IMR-90 (cell line): ENCODE measurements at places on chromosomes 2 and 18. TPM values are rescaled to one million over a fixed set of nuclear protein-coding genes. Genes with fewer than 3 reads are reported as not detected.
A peak's percentile ranks its signal among the peaks of the same experiment; 100 is the strongest.

GRCh38 chr18:69265656-69266055, 135.0 kb upstream of the DOK6 start:
- H3K27ac ChIP-seq, result no peak overlapping the region
- no peaks in the 10 kb centered on the region for H3K27me3 ChIP-seq
- H3K36me3 ChIP-seq, result no peaks in the 10 kb centered on the region

- no peak overlapping the region for H3K27ac ChIP-seq
- no peak for DNase-seq
- H3K4me1 ChIP-seq, result no peaks in the 10 kb centered on the region
Measured at GRCh38 chr2:207860685-207861084, 91.0 kb upstream of the FZD5 start.

DNA sequence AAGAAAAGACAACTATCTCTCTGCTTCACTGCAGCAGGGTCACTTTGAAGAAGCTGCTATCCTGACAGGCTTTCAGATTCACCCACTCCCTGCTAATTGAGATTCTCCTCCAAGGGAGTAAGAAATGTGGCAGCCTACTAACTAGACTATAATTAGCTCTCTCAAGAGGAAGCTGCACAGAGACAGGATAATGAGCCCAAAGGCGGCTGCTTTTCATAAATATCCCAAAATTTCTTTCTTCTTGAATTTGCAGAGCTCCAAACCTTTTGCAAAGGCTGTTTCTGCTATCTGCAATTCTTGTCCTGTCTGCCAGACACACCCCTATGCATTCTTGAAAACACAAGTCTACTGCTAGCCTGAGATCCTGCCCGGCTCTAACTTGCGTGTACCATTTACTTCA, 54.0 kb upstream of the RNU4ATAC start:
- DNase-seq, result no peak
- no peak overlapping the region for H3K4me3 ChIP-seq
- H3K27me3 ChIP-seq, result no peaks in the 10 kb centered on the region
- H3K27ac ChIP-seq, result no peak overlapping the region
- H3K4me1 ChIP-seq, result peaks cover 33% of the 10 kb centered on the region

GRCh38 chr2:17580319-17580715, 39.8 kb downstream of the VSNL1 start:
- H3K4me3 ChIP-seq, result no peak overlapping the region
- no peaks in the 10 kb centered on the region; the same call in 1 of the 2 replicates for H3K27me3 ChIP-seq
- H3K27ac ChIP-seq, result no peak overlapping the region
- no peak for DNase-seq

DNA sequence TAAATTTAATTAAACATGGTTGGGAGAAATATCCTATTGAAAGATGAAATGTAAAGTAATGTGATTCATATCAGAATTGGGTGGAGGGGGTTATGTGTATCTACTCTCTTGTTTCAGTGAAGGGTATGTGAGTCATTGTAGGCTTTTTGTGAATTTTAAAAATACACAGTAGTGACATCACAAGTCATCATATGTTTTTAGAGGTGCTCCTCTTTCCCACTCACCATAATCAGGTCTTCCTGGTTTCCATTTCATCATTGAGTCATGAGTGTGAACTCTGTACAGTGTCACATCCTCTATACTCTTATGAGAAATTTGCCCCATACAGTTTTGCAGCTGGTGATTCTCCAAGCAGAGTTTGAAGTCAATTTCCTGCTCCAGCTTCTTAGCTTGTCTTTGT, 18.8 kb downstream of the FSIP2 start:
- no peak overlapping the region for H3K27ac ChIP-seq
- H3K4me1 ChIP-seq, result no peaks in the 10 kb centered on the region
- no peak overlapping the region for H3K4me3 ChIP-seq
- no peaks in the 10 kb centered on the region for H3K27me3 ChIP-seq
- H3K36me3 ChIP-seq, result no peaks in the 10 kb centered on the region

- H3K4me1 ChIP-seq, result peaks cover 33% of the 10 kb centered on the region
- H3K27ac ChIP-seq, result peak overlapping the region; percentile 32; the same call in 1 of the 2 replicates
- no peak for DNase-seq
- H3K36me3 ChIP-seq, result no peaks in the 10 kb centered on the region
- H3K4me3 ChIP-seq, result no peak overlapping the region
- no peaks in the 10 kb centered on the region for H3K27me3 ChIP-seq
Measured at GRCh38 chr2:216739035-216739434, 43.7 kb upstream of the IGFBP5 start.

DNA sequence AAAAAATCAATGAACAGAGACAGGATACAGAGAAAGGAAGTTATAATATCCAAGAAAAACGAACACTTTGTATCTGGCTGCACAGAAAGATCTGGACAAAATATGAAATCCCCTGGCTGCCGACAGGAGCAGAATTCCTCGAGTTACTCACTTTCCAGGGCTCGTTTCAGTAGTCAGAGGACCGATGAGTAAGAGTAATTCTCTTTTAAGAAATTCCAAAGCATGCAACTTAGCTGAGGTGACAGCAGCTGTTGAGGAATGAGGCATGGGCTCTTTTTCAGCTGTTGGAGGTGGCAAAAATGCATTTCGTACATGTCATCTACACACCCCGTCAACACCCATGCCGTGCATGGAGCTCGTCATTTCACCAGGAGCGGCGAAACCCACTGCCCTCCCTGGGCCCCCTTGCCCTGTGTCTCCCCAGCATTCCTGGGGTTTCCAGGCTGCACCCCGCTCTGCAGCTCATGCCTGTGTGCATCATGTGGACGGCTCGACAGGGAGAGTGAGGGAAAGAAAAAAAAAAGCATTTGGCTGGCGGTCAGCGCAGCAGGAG, 210.8 kb upstream of the SMIM21 start:
- peak; percentile 80 for DNase-seq
- H3K4me1 ChIP-seq, result no peaks in the 10 kb centered on the region
- H3K27me3 ChIP-seq, result no peaks in the 10 kb centered on the region; the same call in 1 of the 2 replicates
- peak overlapping the region; percentile 61; the same call in 1 of the 2 replicates for H3K27ac ChIP-seq
- peak overlapping the region; percentile 32 for H3K4me3 ChIP-seq

DNA sequence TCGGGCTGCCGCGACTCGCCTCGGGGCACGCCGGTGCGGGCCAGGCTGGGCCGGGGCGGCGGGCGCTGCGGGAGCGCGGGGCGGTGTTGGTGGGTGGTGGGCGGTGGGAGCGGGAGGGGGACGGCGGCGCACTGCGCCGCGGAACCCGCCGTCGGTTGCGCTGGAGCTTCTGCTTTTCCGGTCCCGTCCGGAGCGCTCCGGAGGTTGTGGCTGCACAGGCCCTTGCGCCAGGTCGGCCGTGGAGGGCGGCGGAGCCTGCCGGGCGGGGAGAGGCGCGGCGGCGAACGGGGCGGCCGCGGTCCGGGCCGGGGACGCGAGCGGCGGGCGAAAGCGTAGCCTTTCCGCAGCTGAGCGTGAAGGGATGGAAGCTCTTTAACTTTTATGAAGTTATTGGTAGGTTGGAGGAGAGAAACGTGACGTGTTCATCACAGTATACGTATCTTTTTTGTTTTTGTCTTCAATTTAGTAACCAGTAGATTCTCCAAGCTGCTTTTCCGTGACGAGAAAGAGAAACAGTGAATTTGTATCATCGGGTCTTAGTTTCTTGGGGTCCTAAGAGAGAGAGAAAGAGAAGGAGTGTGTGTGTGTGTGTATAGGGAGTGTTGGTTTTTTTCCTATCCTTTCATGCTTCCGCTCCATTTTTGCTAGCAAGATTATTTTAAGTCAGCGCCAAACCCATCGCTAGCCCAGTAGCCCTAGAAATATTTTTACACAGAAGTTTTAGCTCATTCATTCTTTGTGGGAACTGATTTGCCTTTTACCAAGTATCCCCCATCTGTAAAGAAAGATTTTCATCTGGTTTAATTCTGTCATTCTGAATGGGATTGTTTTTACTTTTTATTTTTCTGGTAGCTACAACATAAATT, 535 bp downstream of the ATG4B start:
- peak overlapping the region; percentile 45; the same call in 1 of the 2 replicates for H3K27ac ChIP-seq
- H3K4me1 ChIP-seq, result peaks cover 3% of the 10 kb centered on the region; the same call in 1 of the 2 replicates
- H3K36me3 ChIP-seq, result peaks cover 15% of the 10 kb centered on the region; the same call in 1 of the 2 replicates
- peak; percentile 18 for DNase-seq

DNA sequence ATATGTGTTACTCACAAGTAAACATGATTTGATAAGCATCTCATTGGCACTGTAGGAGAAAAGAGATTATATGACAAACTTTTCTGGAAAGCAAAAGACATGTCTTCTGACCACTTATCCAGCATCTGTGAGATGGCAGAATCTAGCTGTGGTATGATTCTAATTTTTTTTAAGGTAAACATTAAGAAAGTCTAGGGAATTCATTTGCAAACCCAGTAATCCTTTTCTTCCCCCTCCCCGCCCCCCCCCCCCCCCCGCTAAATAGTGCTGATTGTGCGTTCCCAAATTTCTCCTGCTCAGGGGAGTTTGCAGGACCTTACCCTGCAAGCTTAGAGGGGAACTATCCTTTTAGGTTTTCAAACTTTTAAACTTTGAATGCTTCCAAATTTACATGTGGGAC, 12.1 kb downstream of the MRPL44 start:
- no peak for DNase-seq
- H3K36me3 ChIP-seq, result peaks cover 15% of the 10 kb centered on the region
- H3K4me1 ChIP-seq, result no peaks in the 10 kb centered on the region
- H3K27me3 ChIP-seq, result no peaks in the 10 kb centered on the region
- no peak overlapping the region for H3K4me3 ChIP-seq
- H3K27ac ChIP-seq, result no peak overlapping the region

DNA sequence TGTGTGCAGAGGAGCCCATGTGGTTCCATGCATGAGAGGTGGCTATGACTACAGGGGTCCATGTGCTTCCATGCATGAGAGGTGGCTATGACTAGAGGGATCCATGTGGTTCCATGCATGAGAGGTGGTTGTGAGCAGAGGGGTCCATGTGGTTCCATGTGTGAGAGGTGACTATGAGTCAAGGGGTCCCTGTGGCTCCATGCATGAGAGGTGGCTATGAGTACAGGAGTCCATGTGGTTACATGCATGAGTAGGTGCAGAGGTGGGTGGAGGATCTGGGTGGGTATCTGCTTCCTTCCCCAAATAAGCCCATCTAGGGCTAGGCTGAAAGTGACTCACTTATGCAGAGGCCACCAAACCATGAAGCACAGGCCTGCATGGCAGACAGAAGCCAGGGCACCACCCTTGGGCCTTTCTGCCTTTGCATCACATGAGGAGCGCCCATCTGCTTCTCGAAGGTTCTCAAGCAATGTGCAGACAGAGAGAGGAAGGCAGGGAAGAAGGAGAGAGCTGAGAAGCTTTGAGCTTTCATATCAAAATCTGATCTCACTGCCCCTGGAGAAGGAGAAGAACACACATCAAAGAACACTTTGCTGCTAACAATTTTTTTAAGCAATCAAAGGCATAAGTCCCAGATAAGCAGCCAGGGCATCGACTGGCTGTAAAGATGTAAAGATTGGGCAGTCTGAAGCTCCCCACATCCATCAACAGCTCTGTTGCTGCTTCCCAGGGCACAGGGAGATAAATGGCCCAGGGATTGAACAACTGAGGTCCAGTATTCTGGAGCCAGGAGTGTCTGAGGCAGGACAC, 137.6 kb downstream of the TNS1 start:
- no peak for DNase-seq
- H3K4me3 ChIP-seq, result no peak overlapping the region
- peaks cover 72% of the 10 kb centered on the region for H3K36me3 ChIP-seq
- no peak overlapping the region for H3K27ac ChIP-seq
- no peaks in the 10 kb centered on the region for H3K27me3 ChIP-seq

GRCh38 chr18:35343488-35343935, 708 bp downstream of the ZNF24 start:
- H3K27ac ChIP-seq, result peak overlapping the region; percentile 54
- H3K4me1 ChIP-seq, result peaks cover 2% of the 10 kb centered on the region; the same call in 1 of the 2 replicates
- H3K36me3 ChIP-seq, result peaks cover 17% of the 10 kb centered on the region
- peak overlapping the region; percentile 66 for H3K4me3 ChIP-seq

DNA sequence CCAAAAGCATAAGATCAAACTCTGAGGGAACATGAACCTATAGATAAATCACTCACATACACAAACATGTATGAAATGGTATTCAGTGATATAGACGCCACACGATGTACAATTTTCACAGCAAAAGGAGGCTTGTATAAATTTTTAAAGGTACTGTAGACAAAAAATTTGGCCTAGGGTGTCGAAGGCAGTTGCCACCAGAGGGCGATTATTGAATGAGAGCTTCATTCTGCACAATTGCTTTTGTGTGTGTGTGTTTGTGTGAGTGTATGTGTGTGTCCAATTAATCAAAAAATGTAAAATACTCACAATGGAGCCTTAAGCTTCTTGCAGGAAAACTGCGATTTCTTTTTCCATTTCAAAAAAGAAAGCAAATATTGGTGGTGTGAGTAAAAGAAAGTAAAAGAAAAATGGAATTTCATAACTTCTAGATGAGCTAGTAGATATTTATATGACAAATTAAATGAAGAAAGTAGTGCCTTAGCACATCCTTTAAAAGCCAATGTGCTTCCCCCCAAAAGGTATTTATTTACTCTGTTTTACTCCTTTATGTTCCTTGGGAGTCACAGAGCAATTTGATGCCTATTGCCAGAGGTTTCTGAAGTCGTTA, 800.1 kb downstream of the SATB2 start:
- H3K36me3 ChIP-seq, result no peaks in the 10 kb centered on the region
- H3K27me3 ChIP-seq, result no peaks in the 10 kb centered on the region
- no peak overlapping the region for H3K4me3 ChIP-seq
- H3K27ac ChIP-seq, result no peak overlapping the region
- peak; percentile 29 for DNase-seq

DNA sequence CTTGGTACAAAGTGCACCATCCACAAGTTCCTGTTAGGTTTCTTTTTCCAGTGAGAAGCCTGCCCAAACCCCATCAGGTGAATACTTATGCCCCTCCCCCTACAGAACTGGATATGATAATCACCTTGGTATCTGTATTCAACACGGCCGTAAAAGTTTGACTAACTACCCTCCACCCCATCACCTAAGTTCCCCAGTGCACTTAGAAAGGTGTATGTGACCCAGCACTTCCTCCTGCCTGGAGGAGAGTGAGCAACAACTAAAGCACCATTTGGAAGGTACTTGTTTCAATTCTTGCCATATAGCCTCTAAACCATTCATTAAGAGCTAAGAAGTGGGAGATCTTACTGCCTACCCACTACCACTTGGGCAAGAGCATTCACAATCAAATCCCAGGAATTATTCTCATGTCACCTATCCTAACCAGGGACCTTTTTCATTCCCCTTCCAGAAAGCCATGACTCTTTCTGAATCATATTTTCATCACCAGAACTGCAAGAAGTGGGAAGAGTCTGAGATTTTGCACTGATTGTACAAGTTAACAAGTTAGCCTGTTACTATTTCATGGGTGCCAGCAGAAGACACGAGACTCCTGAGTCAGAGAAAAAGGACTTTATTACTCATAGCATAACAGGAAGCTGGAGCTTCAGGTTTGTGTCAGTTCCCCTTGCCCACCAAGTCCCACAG, 53.5 kb upstream of the NDUFV2 start:
- no peak overlapping the region for H3K27ac ChIP-seq
- no peak overlapping the region for H3K4me3 ChIP-seq
- no peaks in the 10 kb centered on the region for H3K36me3 ChIP-seq
- H3K27me3 ChIP-seq, result no peaks in the 10 kb centered on the region

DNA sequence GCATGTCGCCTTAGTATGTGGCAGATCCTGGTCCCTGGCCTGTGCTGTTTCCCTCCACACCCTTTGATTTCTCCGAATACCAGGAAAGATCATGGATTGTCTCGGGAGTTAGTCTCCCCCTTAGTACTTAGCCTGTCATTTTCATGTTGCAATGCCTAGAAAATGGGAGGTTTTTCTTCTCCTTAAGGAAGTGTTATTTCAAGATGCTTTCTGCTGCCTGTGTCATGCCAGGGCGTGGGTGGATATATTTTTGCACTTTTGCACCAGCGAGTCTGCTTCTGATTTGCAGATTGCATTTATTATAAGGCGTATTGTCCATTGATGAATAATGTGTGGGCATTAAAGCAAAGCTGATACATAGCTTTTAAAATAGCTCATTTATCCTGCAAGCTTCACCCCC, 223.5 kb downstream of the NEDD4L start:
- no peak overlapping the region for H3K27ac ChIP-seq
- peaks cover 2% of the 10 kb centered on the region for H3K4me1 ChIP-seq
- no peak overlapping the region for H3K4me3 ChIP-seq

RMC1 gene
- 12.8 and 18.0 TPM in 2 replicates for polyA plus RNA-seq

TDRD15 gene
- polyA plus RNA-seq, result not detected in 2 replicates

ESPNL gene
- 2.0 and 2.6 TPM in 2 replicates for polyA plus RNA-seq

LDLRAD4 gene
- polyA plus RNA-seq, result not detected in 2 replicates
